ENCODE measurements at places on chromosomes 7 and 10.

DNA sequence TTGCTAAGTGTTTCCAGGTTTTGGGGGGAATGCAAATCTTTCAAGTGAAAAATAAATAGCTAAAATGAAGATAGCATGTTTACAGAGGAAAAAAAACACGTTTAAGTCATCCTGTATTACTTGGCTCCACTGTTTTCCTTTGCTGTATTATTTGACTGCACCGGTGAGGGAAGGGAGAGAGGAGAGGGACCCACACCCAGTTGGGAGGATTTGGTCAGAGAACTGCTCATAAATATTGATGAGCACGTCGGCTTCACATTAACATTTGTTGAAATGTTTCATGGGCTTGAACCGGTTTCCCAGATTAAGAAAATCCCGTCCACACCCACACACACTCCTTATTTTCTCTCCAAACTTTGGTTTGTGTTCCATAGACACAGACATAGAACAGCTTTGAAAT is 493.8 kb upstream of the MGMT start:
- DNase-seq: no peak

- DNase-seq: no peak
Measured at GRCh38 chr7:110388457-110388856, 702.5 kb upstream of the LRRN3 start.

DNA sequence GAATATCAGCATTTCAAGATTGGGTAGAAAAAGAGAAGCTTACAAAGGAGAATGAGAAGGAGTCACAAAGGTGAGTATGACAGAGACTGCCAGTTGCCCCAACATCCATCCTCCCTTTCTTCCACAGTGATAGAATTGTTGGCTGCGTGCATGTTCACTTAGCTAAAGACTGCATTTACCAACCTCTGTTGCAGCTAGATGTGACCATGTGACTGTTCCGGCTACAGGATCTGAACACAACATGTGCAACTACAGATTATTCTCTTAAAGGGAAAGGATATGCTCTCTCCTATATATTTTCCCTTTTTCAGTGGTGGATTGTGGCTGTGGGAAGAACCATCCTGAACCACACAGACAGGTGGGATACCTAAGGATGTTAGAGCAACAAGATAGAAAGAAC is 60.5 kb upstream of the ZNRF2 start:
- DNase-seq: no peak

- no peak for DNase-seq
Measured at GRCh38 chr7:95549818-95550529, 46.3 kb downstream of the PDK4 start.

GRCh38 chr7:129434675-129435318 is 565 bp downstream of the STRIP2 start:
- no peak for DNase-seq

GRCh38 chr10:63227207-63227895 is 94.2 kb downstream of the NRBF2 start:
- DNase-seq: no peak

- DNase-seq: no peak
Measured at GRCh38 chr10:24393201-24393600, 184.3 kb downstream of the KIAA1217 start.

- no peak for DNase-seq
Measured at GRCh38 chr10:79179957-79180309, 111.2 kb downstream of the ZMIZ1 start.

GRCh38 chr10:100980311-100980710 is 7.0 kb downstream of the MRPL43 start:
- DNase-seq: no peak

- DNase-seq: no peak
Measured at GRCh38 chr10:24707445-24707844, 16.2 kb downstream of the ARHGAP21 start.

DNA sequence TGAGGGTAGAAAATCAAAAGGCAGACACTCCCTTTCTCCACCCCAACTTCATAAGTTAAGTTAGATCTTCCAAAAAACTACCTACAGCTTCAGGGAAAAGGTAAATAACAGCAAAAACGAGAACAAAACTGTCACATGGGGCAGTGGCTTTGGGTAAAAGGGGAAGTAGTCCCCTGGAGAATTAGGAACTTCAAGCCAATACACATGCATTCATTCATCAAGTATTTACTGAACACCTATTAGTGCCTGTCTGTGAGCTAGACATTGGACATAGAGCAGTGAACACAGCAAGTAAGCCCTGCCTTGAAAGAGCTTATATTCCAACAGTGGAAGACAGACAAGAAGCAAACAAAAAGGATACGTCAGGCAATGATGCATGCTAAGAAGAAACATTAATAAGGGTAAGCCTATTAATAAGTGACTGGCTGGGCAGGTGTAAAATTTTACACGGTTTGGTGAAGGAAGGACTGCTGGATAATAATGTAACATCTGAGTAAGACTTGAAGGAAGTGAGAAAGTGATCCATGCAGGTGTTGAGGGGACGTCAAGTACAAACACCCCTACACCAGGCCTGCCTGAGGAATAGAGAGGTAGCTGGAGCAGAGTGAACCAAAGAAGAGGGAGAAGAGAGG is 69.6 kb upstream of the RAPGEF5 start:
- DNase-seq: no peak

GRCh38 chr10:22581461-22581860 is 132.9 kb downstream of the PIP4K2A start:
- DNase-seq: no peak

DNA sequence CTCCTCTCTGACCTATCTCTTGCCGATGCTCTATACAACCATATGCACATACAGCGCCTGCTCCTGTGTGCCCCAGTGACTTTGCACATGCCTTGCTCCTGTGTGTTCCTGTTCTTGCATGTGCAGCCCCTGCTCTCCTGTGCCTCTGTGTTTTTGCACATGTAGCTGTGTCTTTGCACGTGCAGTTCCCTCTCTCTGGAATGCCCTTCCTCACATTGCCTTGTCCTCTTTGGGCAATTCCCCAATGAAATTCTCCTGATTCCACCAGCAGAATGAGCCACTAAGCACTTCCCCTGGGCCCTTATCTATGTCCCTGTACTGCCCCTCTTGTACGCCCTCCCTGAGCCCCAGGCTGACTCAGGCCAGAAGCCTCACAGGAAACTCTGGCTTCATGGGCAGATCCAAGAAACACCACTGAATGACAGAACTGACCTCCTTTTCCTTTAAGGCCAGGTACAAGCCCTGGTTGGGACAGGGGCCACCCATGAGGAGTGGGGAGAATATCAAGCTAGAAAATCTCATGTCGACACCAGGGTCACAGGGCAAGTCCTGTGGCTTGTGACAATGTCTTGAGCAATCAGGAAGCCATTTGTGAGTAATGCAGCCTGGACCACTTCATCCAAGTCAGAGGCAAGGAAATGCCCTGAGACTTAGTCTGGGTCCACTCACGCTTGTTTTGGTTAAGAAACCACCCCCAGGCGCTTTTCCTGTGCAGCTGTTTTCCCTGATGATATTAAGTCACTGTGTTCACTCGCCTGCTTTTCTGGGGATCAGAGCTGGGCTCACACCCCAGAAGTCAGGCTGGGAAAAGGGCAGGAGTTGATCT is 1.9 kb upstream of the ARHGAP22 start:
- DNase-seq: no peak

- DNase-seq: no peak
Measured at GRCh38 chr10:101562231-101562630, 25.8 kb downstream of the POLL start.

DNA sequence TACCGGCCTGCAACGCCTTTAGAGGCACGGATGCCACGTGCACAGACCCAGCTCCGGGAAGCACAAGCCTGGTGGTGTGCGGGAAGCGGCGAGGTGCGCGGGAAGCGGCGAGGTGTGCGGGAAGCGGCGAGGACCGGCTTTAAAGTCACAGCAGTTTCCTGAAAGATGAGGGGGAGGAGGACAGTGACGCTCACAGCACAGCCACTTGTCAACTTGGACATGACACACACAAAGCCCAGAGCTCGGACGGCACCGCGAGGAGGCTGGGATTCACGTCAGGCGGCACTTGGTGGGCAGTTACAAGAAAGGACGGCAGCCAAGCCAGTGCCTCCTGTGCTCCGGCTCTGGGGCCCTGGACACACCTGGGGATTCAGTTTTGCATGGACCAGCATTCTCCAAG is 525.9 kb downstream of the DNAJB6 start:
- no peak for DNase-seq

DNA sequence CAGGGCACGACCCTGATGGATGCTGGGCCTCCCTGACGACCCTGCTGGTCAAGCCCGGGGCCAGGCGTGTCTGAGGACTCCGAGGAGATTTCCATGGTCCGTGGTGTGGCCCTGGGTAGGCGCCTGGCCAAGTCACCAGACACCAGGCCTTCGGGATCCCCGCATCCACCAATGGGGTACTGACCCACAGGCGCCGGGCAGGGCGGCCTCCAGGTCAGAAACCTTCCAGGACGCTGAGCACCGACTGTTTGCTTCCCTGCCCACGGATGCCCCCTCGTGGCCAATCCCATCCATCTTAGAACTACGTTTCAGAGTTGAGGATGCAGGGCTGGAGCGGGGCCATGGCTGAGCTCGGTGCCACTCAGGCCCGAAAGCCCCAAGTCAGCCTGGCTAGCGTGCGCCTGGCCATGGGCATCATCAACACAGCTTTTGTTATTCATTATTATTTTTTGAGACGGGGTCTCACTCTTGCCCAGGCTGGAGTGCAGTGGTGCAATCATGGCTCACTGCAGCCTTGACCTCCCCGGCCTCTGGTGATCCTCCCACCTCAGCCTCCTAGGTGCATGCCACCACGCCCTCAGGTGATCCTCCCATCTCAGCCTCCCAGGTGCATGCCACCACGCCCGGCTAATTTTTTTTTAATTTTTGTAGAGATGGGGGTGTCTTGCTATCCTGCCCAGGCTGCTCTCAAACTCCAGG is 7.1 kb upstream of the AMZ1 start:
- DNase-seq: no peak

- DNase-seq: no peak
Measured at GRCh38 chr7:37408291-37409228, 40.1 kb downstream of the ELMO1 start.

GRCh38 chr7:155282671-155283070 is 15.0 kb upstream of the INSIG1 start:
- DNase-seq: no peak

- no peak for DNase-seq
Measured at GRCh38 chr7:23895666-23896096, 185.7 kb downstream of the STK31 start.

- no peak for DNase-seq
Measured at GRCh38 chr10:114228156-114228555, 10.9 kb upstream of the VWA2 start.

- DNase-seq: no peak
Measured at GRCh38 chr7:157644946-157645345, 308.1 kb downstream of the DNAJB6 start.

GRCh38 chr7:22601812-22602565 is 102.0 kb upstream of the STEAP1B start:
- no peak for DNase-seq

All from stimulated activated CD8-positive, alpha-beta memory T cell treated with anti-CD3 and anti-CD28 coated beads, Interleukin-12 subunit alpha, Interleukin-12 subunit beta, amount 100 ng/mL, for 4 hours (primary cell).